Renal pelvis (tissue), 12 donors: ENCODE measurements at places on chromosomes 5 and 9. TPM values are rescaled to one million over a fixed set of nuclear protein-coding genes. Genes with fewer than 3 reads are reported as not detected.

GRCh38 chr5:73363911-73364730 is 84.5 kb downstream of the FOXD1 start:
- no peak for DNase-seq

GRCh38 chr5:9332026-9332425 is 213.8 kb downstream of the SEMA5A start:
- no peak for DNase-seq

DNA sequence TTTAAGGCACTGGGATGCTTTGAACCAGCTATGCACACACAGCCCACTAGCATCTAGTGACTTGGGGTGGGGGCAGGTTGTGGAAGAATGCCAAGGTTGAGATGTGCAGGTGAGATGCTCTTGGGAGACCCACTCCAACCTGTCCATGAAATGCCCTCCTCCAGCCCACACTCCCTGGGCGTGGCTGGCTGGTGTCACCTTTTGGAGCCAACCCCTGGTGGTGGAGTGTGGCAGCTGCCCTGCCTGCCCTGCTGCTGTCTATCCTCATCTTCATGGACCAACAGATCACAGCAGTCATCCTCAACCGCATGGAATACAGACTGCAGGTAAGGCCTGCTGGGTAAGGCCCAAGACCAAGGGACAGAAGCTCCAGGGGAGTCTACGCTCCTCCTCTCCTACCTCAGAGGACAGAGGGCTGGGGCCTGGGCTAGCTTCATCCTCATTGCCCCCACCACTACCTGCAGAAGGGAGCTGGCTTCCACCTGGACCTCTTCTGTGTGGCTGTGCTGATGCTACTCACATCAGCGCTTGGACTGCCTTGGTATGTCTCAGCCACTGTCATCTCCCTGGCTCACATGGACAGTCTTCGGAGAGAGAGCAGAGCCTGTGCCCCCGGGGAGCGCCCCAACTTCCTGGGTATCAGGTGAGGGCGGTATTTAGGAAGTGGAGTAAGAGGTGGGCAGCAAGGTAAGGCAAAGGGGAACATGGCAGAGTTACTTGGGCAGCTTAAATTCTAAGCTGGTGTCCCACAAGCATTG is 7.4 kb downstream of the SLC4A9 start:
- no peak for DNase-seq

DNA sequence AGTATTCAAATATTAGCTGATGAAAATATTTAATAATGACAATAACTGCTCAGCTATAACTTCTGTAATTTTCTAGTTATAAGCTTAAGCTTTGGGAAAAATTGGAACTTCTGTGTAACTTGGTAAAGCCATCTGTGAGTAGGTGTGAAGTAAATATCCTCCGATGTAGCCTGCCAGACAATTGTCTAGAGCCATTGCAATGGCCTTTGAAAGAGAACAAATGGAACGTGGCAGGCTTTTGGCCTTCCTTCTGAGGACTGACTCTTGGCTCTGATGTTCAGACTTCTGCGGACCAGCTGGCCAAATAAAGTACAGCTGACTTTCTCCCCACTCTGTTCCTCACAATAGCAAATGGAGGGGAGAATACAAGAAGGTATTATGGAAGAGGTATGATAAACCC is 203.4 kb upstream of the NMUR2 start:
- no peak for DNase-seq

DNA sequence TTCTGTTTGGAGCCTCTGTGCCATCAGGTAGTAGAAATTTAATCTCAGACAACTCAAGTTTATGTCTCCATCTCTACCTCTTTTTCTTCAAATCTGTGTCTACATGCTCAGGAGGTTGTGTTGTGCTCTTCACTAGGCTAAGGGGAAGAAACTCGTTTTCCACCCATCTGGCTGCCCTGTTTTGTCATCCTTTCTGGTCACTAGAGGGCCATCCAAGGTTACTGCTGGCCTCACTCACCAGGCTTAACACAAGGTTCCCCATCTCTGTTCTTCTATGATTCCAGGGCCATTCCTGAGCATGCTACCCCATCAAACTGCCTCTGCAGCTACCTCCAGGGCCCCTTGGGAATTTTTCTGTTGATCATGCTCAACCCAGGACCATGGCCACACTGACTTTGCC is 213.3 kb upstream of the FBXL7 start:
- DNase-seq, result peak; percentile 8

DNA sequence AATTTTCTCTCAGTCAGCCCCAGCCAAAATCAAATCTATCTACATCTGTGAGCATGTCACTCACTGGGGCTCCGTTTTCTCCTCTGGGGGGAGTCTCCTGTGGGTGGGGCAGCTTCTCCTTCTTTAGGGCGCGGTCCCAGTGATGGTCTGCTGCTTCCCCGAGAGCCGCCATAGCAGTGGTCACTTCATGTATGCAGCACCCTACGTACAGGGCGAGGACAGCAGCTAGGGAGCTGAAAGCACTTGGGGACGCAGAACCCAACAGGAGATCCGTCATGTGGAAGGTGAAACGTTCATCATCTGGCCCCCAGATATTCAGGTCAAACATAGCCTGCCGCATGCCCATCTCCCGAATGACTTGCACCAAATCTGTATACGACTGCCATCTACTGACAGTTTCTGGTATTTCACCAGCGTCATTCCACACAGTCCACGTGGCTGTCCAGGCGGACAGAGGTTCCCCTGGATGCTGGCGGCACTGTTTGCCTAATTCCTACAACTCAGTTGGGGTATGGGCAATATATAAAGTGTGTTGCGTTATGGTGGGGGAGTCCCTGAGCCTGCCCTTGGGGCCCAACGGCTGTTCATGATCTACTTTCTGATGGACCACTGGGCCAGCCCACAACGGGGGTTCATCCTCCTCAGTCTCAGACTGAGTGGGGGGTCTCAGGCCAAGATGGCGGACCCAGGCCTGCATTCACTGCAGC is 795.0 kb downstream of the EFNA5 start:
- DNase-seq, result no peak

- DNase-seq, result no peak
These were observed 123.4 kb downstream of the BOD1 start for GRCh38 chr5:173493040-173493439.

DNA sequence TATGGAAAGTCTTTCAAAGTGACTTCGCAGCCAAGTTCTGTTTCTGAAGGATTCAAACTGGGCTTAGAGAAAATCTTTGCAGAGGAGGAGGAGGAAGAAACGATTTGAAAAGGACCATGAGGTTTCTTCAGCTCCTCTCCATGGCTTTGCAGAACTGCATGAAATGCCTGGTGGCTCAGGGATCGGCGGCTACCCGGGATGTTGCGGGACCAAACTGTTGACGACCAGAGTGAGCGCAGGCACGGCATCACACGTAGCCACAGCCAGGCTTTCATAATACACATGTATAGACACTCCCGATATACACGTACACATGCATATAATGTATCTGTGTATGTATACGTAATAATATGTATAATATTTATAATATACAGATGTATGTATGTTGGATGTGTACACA is 180.0 kb downstream of the PAX5 start:
- DNase-seq, result no peak

DNA sequence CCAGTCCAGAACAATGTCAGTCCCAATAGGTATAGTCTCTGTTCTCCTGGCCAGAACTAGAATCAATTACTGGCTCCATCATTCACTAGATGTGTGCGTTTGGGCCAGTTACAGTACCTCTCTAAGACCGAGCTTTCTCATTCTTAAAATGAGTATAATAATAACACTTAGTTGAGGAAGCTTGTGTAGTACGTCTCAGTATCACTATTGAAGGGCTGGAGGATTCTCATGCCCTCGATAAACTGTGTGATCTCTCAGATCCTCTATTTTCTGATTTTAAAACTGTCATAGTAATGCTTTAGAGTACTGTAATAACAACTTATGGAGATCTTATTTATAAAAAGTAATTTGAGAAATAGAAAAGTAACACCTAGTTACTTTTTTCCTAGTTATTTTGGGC is 50.7 kb downstream of the CDKN2A start:
- no peak for DNase-seq

DNA sequence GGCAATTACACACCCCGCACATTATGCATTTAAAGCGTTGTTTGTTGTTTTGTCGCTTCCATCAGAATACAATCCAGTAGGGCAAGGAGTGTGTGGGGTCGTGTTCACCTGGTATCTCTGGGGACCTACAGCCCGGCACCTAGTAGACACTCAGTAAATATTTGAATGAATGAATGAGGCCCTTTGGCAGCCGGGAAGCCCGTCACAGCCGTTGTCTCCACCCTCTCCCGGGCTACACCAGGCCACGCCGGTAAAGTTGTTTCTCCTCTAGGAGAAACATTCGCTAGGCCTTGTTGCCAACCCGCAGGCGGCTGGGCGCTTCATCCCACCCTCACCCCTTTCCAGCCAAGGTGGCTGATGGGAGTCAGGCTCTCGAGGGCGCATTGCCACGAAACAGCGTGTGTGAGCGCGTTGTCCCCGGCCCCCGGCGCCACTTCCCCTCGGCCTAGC is 876 bp upstream of the JAK2 start:
- DNase-seq, result peak; percentile 38

- DNase-seq, result peak; percentile 51
These were observed 7.4 kb upstream of the PPP3R2 start for GRCh38 chr9:101601904-101602765.

GRCh38 chr9:74066605-74067004 is 430.5 kb upstream of the RORB start:
- no peak for DNase-seq

The LCN10 gene
- polyA plus RNA-seq, result 2.4 TPM

The PDZD2 gene
- polyA plus RNA-seq, result 18.9 TPM

The C5orf58 gene
- 0.22 TPM for polyA plus RNA-seq
